ENCODE measurements at places on chromosomes 3 and 15.
A peak's percentile ranks its signal among the peaks of the same experiment; 100 is the strongest.

GRCh38 chr3:113436809-113437208, 4.5 kb downstream of the CFAP44 start:
- DNase-seq = no peak

DNA sequence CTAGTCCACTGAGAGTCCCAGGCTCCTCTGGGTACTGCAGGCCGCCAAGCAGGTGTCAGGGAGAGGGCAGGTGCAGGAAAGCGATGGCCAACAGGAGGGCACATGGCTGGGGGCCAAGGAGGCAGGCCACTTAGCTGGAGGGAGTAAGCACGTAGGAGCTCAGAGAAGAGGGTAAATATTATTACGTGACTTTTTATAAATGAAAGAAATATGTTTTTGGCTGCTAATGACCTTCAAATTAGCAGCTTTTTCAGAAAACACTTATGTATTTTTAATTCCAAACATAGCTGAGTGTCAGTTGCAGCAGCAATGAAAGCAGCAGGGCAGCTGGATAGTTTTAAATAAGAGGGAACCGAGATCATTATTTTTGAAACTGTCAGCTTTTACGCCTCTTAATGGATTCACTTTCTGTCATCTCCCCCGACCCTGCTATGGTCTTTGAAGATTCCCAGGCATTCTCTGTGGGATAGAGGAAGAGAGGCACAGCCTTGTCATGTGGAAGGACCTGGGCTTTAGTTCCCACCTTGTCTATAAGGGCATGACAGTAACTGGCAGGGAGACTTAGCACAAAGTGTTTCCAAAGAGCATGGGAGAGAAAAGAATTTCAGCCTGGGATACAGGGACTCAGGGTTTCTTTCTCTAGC, 477.1 kb downstream of the EPHB1 start:
- DNase-seq = no peak

DNA sequence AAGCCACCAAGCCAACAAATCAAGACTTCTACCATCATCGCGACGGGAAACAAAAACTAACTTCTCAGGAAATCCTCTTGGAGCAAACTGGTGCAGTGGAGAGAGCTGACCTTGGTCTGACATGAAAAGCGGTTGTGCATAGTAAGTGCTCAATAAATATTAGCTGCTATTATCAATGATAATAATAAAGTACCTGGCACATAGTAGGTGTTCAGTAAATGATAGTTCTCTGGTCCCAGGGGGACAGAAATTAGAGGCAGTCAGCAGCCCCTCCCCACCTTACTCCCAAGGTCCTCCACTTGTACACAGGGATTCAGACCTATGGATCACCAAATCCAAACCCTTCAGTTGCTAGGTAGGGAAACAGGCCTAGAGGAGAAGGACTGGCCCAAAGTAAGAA, 6.0 kb upstream of the CSK start:
- DNase-seq = no peak

GRCh38 chr3:13011573-13012220, 61.5 kb downstream of the IQSEC1 start:
- peak; percentile 87 for DNase-seq

- no peak for DNase-seq
Measured at GRCh38 chr3:155853214-155854140, 750 bp downstream of the SLC33A1 start.

- DNase-seq = no peak
Measured at GRCh38 chr3:52004163-52004787, 8.6 kb upstream of the RPL29 start.

GRCh38 chr3:45795882-45796765, at the start of gene SLC6A20:
TSS of gene SLC6A20 (minus strand) at chr3:45796536. CDS start at chr3:45796419, 117 bp downstream.
- no peak for DNase-seq

DNA sequence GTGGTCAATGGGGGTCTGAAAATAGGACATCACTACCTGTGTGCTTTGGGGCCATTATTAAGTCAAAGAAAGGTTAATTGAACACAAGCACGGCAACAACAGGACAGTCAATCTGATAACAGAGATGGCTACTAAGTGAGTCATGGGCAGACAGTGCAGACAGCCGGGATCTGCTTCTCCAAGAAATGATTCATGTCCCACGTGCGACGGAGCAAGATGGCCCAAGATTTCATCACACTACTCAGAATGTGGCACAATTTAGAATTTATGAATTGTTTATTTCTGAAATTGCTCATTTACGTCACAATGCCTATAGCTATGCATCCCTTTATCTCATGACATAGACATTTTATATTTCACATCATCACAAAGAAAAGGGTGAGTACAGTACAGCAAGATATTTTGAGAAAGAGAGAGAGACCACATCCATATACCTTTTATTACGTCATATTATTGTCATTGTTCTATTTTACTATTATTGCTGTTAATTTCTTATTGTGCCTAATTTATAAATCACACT, 770.6 kb upstream of the NR2F2 start:
- DNase-seq = peak; percentile 69

DNA sequence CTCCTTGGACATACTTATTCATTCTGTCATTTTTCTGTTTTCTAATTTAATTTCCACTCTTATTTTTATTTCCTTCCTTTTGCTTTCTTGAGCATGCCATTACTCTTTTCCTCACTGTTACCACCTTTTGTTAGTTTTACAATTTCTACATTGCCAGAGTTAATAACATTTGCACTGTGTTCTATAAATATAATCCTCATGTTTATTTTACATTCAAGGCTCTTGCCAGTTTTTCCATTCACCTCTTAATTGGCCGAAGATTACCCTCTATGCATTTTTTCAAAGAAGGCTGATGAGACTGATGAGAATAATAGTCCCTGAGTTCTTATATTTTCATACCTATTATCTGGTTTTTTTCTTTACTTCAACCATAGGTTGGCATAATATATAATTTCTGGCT, 10.5 kb downstream of the BTD start:
- DNase-seq = no peak

Data from PC-9 (cell line).